Stimulated activated CD4-positive, alpha-beta T cell treated with anti-CD3 and anti-CD28 coated beads, Interleukin-2, amount 100 ng/mL, for 24 hours (primary cell): ENCODE measurements at places on chromosomes 16 and 17.

DNA sequence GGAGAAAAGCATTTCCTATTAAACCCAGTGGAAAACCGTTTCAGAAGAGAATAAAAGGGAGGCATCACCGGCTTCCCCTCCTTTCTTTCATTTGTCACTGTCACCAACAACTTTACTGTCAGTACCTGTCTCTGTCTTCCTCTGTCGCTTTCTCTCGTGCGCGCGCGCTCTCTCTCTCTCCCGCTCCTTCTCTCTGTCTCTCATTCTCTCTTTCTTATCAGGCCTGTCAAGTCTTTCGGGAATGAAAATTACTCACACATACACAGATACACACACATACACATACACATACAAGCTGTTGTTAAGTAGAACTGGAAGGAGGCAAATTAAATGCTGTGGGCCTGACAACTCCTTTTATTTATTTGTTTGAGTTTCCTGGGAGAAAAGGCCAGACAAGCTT is 17.6 kb downstream of the MYOCD start:
- no peak for DNase-seq

GRCh38 chr16:47028767-47029377 is 55.4 kb upstream of the DNAJA2 start:
- no peak for DNase-seq

DNA sequence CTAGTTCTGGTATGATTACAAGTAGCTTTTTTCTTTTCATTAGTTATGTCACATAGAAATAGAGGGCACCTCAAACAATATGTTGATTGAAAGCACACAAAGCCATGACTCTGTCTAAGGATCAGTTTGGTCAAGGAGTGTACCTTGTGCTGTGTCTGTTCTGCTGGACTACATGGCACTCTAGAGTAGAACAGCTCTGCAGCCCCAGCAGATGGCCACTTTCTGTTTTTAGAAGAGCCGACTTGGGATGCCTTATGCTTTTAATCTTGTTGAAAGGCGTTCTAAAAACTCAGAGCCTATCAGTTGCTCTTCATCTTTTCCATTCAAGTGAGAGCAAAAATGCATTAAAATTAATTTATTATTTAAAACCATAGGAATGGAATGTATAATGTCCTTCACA is 49.3 kb upstream of the CA10 start:
- no peak for DNase-seq

DNA sequence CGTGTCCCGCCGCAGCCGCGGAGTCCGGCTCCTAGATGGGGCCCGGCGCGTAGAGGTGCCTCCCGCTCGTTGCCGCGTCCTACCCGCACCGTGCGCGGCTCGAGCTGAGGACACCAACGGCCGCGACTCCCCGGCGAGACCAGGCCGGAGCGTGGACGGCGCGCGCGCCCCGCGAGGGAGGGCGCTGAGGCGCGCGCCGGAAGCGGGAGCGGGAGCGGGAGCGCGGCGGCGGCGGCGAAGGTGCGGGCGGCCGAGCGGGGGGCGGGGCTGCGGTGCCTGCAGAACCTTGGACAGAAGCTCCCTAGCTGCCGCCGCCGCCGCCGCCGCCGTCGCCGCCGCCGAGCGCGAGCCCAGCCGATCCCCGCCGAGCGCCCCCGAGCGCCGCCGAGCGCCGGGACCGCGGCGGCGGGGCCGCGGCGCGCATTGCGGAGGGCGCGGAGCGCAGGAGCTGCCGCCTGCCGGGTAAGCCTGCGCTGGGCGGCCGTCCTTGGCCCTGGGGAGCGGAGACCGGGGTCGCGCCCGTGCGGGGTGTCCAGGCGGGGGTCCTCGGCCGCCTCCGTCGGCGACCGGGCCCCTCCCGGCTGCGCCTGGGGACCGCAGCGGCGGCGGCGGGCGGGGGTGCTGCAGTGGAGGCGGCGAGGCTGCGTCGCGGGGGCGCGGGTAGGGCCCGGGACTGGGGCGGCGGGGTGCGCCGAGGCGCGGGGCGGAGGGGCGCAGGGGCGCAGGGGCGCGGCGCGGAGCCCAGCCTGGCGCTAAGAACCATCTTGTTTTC is at the start of gene CDK5R1:
Gene CDK5R1, plus strand, starts transcription at position 293 of the 772 bp plus-strand sequence. CDS start 628 bp downstream, outside the sequence.
- peak; percentile 73 for DNase-seq

DNA sequence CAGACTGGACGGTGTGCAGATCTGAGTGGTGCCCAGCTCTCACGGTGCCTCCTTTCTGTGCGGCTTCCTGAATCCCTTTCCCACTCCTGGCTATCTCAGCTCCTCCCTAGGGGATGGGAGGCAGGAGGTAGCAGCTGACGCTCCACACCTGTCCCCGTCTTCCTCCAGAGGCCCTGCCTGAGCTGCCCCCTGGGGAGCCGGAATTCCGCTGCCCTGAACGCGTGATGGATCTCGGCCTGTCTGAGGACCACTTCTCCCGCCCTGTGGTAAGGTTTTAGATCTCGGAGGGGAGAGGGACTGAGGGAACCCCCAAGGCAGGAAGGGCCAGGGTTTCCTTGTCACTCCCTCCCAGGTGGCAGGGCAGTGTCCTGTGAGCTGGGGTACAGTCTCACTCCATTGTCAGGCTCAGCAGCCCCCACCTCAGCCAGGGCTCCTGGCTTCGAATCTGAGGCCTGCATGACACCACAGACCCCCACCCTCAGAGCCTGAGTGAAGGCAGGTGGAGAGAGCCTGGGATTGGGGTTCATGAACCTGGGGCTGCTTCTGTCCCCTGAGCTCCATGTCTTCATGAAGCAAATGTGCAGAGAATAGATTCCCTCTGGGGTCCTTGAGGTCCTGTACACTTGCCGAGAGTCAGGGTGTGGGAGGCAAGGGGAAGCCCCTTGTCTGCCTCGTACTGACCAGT is 6.6 kb downstream of the DEF8 start:
- DNase-seq = no peak

DNA sequence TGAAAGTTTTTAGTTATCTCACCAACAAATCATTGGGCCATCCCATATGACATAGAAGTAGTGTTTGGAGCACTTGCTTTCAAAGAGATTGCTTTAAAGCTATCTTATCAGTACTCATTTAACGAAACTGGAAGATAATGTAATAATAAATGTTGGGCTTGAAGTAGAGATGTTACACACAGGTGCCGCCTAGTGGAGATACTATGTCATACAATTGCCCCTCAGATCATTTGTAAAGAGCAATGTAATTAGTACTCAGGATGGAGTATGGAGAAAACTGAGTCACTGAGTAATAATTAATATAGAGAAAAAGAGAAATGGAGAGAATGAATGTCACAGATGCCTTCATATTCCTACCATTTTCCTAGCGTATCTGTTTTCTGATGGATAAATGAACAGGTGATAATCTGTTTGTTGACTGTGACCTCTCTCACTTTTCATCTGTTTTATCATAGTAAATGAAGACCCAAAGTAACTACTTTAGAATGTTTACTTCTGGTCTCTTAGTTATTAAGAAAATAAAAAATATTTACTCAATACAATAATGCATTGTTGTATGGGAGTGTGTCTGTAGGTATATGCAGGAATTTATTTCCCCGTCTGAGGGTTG is 80.4 kb downstream of the EFCAB5 start:
- peak; percentile 12 for DNase-seq

DNA sequence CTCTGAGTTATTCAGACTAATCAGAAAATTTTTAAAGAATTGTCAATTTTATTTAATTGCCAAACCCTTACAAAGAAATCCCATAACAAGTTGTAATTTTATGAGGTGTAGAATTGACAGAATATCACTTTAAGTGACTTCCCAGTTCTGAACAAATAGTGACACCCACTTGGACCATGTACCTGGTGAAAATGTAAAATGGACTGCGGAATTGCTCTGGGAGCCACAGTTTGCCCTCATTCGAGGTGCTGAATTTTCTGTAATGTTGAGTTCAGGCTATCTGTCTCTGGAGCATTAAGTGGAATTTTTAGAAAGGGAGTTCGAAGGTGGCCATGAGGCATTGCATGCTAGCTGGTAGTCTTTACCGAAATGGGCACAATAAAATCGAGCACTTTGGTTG is 5.1 kb downstream of the GNAO1 start:
- DNase-seq = no peak

DNA sequence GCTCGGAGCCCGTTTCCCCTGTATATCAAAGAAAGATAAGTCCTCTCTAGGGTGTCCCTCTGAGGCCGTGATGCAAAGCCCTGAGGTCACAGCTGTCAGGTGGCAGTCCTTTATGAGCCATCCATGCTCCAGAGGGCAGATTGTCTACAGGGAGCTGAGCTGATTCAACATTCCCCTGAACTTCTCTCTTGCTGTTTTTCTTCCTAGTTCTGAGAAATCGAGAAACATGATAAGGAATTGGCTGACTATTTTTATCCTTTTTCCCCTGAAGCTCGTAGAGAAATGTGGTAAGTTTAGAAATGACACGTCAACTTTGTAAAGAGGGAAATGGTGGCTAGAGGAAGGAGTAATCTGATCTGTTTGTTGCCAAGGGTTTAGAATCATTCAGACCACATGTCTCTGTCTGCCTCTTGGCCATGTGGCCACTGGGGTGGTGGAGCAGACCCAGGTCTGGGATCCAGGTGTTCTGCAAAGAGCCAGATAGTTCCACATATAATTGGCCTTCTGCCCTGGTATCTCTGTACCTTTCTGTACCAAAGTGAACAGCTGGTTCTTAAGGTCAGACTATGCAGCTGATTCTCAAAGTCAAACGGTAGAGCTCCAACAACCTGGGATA is 3.5 kb downstream of the CTNS start:
- no peak for DNase-seq

DNA sequence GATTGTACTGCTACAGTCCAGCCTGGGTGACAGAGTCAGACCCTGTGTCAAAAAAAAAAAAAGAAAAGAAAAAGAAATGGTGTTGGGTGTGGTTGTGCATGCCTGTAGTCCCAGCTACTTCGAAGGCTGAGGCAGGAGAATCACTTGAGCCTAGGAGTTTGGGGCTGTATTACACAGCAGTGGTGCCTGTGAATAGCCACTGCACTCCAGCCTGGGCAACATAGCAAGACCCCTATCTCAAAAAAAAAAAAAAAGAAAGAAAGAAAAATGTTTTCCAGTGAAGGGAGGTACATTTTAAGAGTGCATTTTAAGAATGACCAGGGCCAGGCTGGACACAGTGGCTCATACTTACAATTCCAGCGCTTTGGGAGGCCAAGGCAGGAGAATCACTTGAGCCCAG is 6.3 kb downstream of the ARL2BP start:
- no peak for DNase-seq

DNA sequence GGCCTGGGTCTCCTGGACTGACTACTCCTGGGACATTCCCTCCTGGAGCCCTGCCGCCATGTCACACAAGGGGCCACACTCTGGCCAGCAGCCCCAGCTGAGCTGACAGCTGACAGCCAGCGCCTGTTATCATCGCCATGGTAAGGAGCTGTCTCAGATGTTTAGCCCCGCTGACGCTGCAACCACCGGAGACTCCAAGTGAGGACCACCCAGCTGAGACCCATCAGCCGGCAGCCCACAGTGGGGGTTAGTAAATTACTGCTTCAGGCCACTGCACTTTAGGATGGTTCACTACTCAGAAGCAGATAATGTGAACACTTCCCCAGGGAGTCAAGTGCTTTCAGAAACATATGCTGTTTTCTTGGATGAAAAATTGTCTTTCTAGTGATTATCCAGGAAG is 14.6 kb upstream of the SPHK1 start:
- no peak for DNase-seq

DNA sequence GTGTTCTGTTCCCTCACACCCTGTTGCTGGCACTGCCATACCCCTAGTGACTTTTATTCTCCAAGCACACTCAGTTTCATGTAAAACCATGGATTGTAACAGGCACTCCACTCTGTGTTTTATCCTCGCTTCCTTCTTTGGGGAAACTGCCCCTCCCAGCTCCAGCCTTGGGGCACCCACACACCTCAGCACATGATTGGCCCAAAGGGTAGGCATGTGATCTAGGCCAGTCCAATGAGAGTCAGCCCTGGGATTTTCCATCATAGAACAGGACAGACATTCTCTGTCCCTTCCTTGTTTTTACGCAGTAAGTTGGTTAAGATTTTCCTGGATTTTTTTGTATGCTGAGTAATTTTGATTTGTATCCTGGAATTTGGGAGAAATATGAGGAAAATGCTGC is 115.4 kb downstream of the C16orf95 start:
- no peak for DNase-seq
